ENCODE measurements at places on chromosomes 6 and 20.

DNA sequence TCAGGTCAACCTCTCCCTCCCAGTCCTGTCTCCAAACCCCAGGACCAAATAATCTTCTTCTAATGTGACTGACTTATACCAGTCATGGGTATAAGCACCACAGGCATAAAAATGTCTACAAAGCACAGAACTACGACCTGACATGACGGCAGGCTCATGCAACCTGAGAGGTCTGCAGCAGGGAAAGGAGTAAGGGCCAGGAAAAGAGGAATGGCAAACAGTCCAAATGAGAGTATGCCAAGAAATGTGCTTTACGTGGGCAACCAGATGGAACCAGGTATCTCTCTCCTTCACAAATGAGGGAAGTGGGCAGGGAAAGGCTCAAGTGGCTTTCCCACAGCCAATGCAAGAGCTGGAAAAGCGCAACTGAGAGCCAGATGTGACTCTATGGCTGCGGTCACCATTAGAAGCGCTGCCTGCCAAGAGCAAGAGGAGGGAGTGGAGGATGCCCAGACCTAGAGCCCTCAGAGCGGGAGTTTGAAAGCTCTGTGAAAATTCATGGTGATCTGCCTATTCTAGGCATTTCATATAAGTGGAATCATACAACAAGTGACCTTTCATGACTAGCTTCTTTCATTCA, 6.0 kb downstream of the APMAP start:
- no peak for DNase-seq

GRCh38 chr20:14915356-14915755, 577.9 kb upstream of the FLRT3 start:
- DNase-seq, result no peak

DNA sequence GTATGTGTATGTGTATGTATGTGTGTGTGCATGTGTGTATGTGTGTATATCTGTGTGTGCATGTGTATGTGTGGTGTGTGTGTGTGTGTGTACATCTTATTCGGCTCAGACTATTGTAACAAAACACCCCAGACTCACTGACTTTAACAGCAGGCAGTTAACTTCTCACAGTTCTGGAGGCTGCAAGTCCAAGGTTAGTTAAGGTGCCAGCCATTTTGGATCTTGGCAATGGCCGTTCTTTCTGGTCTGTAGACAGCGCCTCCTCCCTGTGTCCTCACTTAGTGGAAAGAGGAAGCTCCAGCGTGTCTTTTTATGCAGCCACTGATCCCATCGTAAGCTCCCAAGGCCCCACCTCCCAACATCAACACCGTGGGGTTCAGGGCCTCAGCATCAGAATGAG, 128.3 kb upstream of the THBS2 start:
- no peak for DNase-seq

- DNase-seq, result no peak
These were observed 364.3 kb upstream of the MAN1A1 start for GRCh38 chr6:119713903-119714302.

DNA sequence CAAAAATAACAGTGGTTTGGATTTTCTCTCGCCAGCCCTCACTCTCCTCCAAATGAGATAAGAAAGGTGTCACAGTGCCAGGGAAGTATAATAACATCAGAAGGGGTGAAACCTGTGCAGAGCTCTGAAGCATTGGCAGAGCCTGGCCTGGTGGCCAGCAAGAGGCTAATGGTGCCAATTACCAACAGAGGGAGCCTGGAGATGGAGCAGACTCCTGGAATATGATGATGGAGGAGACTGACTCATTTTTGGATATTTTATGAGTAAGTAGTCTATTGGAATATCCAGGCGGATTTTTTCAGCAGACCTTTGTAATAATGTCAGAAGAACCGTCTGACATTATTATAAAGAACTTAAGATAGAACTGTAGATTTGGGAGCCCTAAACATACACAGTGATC, 442.6 kb upstream of the MARCKS start:
- DNase-seq, result no peak
